ENCODE measurements at places on chromosomes 1 and 21.

DNA sequence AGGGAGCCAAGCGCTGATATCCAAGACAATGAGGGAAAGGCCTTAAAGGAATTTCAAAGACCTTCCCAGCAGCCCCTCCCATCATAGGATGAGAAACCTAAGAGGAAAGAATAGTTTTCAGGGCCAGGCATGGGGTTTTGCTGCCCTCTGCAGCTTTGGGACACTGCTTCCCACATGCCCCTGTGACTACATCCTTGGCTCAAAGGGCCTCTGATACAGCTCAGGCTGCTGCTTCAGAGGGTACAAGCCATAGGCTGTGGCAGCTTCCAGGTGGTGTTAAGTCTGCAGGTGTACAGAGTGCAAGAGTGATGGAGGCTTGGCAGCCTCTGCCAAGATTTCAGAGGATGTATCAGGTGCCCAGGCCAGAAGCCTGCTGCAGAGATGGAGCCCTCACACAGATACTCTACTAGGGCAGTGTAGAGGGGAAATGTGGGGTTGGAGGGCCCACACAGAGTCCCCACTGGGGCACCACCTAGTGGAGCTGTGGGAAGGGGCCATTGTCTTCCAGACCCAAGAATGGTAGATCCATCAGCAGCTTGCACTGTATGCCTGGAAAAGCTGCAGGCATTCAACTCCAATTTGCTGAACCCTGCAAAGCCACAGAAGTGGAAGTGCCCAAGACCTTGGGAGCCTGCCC lies 125.8 kb downstream of the SLC45A1 start:
- no peak for DNase-seq

- no peak for DNase-seq
Measured at GRCh38 chr1:160371756-160372155, 4.9 kb downstream of the NHLH1 start.

GRCh38 chr1:107794571-107794970 lies 170.4 kb downstream of the VAV3 start:
- no peak for DNase-seq

- DNase-seq, result no peak
Measured at GRCh38 chr21:31354604-31355443, 10.8 kb upstream of the TIAM1 start.

- DNase-seq, result no peak
Measured at GRCh38 chr1:168865850-168866620, 137.0 kb upstream of the DPT start.

DNA sequence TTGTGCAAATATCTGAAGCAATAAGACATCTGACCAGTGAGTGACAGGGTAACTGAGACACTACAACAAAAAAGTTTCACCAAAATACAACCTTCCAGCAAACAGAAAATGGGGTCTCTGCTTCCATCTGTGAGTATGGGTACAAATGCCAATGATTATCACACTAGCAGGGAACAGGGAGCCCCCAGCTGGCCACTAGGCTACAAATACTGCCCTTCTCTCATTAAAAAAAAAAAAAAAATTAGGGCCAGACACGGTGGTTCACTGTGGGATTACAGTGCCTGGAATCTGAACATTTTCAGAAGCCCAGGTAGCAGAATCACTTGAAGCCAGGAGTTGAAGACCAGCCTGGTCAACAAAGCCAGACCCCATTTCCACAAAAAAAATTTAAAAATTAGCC lies 48.4 kb upstream of the EDARADD start:
- no peak for DNase-seq

DNA sequence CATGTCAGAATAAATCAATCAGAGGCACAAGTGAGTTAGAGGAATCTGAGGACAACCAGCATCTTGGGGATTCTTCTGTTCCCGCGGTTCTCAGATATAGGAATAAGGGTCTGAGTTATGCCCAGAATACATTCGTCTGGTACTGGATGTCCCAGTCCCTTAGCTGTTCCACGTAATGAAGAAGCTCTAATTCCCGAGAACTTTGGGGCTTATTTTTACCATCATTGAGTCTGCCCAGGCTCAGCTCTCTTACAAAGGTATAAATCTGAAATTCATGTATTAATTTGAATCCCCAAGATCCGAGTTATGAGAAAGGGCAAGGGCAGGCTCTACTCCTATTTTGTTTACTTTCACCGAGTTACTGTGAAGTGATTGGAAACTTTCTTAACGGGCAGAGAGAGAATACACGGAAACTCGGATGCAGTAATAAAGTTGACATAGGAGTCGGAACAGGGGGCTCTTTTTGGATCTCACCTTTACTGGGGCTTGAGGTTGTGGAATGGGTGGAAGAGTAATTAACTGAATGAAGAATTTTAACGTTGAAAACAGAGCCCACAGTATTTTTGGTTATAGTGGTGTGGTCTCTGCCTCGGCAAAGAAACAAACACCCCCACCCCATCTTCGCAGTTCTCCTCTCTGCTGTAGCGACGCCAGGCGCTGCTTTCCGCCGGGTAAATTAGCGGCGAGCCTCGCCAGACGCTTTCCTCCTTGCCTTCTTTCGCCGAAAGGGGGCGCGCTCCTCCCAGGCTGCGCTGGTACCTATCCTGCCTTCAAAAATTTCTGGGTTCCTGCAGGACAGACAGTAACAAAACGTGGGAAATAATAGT lies 7.1 kb downstream of the PRRX1 start:
- peak; percentile 84 for DNase-seq

DNA sequence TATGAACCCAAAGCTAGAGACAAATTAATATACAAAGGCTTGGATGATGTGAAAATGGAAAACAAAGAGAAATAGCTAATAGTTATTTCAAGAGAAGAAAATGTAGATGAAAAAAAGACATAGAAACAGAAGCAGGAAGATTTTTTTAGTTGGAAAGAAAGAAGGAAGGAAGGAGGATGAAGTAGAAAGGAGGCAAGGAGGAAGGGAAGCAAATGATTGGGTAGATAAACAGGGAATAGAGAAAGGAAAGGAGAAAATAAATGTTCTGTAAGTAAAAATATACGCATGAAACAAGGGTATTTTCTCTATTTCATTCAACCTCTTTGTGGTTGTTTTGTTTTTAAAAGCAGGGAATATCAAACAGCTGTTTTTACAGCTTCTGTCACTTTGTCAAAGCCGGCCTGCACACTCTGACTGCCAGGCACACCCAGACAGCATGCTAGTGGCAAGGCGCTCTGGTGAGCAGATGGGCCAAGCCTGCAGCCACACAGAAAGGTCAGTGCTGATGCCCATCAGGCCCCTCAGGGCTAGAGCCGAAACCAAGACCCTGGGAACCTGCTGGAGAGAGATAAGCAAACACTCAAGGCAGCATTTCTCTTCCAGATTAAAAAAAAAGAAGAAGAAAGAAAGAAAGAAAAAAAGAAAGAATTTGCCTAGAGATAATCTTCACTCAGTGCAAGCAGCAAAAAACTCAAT lies 72.9 kb upstream of the CTTNBP2NL start:
- no peak for DNase-seq

DNA sequence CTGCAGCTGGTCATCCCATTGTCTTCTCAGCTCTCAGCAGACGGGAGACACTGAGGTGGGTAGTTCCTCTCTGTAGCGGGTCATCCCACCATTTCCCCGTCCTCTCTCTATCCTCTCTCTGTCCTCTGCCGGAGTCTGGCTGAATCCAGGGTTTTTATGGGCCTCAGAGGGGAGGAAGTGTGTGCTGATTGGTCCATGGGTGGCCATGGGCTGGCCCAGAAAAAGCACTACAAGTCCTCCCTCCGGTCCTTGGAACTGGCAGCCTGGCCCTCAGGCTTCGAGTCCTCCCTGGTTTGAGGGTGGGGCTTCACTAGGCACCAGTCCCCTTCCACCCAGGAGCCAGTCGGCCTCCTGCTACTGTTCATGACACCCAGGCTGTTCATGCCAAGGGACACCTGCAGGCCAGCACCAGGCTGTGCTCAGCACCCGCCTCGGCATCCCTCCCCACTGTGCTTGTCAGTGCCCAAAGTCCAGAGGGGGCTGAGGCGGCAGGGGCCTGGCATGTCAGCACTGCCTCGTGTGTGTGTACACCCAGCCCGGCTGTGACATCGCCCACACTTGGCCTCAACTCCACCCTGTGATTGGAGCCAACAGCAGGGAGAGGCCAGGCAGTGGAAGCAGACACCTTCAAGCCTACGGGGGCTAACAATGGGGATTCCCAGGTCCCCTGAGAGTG lies 23.0 kb upstream of the LRRC8C start:
- DNase-seq, result no peak

DNA sequence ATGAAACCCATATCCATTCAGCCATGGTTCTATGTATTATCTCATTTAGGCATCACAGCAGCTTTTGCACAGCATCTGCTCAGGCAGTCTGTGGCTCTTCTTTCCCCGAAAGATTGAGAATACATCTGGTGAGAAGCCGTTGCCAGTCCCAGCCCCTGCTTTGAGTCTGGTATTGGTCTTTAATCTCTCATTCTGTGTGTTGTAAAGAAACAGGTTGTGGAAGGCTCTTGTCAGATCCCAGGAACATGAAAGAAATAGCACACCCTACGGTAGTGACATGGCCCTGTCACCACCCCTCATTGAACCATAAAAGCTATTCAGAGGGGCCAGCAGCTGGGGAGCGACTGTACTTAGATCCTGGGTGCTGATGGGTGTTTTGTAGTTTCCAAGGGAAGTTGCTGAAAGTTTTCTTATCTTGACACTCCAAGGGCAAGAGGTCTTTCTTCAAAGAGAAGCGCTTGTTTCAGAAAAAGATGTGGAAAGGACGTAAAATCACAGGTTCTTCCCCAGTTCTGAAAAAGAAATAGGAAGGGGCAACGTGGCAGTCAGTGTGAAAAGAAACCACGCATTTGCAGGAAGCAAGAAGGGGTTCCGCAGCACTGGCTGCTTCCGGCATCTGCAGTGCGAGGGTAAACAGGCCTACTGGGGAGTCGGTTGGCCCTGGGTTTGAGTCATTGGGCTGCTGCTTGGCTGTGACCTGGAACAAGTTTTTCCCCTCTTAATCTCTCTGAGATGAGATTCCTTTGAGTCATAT lies 145.0 kb downstream of the DHRS3 start:
- DNase-seq, result no peak

DNA sequence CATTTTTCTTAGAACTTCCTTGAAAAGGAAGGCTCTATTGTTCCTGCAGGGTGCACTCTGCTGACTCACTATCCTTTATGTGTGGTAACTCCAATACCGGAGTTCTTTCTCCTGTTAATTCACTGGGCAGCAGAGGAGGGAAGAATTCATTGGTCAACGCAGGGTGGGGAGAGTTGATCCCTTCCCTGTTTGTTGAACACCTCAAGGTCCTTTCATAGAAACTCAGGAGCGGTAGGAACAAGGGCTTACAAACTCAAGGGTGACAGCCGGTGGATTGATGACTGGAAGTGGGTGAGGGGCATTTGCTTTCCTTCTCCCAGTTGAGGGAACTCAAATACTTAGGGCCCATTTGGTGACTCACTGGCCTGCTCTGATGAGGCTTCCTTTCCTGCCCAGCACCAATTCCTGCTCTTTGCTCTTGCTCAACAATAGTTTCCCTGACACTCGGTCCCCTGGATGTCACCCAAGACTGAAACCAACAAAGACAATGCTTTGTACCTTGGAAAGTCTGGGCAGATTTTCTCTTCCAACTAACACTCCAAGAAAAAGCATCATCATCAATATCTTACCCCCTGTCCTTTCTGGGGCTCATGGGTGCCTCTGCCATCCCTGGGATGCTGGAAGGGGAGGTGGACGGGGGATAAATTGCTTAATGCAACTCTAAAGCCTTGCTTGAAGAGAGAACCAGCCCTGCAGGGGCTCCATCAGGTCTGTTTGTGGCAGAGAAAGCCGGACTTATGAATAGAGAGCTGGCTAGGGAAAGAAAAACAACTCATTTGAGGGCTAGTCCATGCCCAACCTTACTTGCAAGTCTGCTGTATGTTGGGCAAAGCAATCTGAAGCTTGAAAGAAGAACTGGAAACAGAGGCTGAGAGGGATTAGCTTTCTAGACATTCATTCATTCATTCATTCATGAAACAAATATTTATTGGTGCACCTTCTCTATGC lies 9.3 kb downstream of the SLC26A9 start:
- no peak for DNase-seq

DNA sequence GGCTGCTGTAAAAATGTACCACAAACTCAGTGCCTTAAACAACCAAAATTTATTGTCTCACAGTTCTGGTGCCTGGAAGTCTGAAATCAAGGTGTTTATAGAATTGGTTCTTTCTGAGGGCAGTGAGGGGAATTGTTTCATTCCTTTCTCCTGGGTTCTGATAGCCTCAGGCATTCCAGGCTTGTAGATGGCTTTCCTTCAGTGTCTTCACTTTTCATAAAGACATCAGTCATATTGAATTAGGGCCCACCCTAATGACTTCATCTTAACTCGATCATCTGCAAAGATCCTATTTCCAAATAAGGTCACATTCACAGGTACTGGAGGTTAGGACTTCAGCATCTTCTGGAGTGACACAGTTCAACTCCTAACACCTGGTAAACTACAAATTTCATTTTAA lies 15.0 kb downstream of the CDKN2C start:
- DNase-seq, result no peak
